ENCODE measurements at places on chromosomes 1 and 21.

GRCh38 chr1:224980181-224980580 is 50.7 kb downstream of the DNAH14 start:
- no peak for DNase-seq

- peak; percentile 33 for DNase-seq
These were observed 24.8 kb downstream of the CCSAP start for GRCh38 chr1:229318056-229318455.

GRCh38 chr1:1359664-1360468 is 1.5 kb upstream of the MXRA8 start:
- DNase-seq: peak; percentile 89

GRCh38 chr1:211697356-211697755 is 21.9 kb upstream of the NEK2 start:
- no peak for DNase-seq

DNA sequence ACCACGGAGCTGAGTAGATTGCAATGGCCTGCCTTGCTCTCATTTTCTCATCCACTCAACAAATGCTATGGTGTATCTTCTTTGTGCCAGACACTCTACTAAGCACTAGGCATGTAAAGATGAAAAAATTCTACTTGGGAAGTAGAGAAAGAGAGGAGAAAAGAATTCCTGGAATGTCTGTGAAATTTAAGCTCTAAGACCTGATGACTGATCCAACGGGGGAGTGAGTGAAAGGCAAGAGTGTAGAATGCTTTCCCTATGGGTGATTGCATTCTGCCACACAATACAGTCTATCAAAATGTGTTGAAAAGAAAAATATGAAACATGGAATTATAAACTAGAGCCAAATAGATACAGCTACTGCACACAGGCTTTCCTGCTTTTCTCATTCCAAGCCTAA is 82.3 kb downstream of the CYYR1 start:
- peak; percentile 87 for DNase-seq

DNA sequence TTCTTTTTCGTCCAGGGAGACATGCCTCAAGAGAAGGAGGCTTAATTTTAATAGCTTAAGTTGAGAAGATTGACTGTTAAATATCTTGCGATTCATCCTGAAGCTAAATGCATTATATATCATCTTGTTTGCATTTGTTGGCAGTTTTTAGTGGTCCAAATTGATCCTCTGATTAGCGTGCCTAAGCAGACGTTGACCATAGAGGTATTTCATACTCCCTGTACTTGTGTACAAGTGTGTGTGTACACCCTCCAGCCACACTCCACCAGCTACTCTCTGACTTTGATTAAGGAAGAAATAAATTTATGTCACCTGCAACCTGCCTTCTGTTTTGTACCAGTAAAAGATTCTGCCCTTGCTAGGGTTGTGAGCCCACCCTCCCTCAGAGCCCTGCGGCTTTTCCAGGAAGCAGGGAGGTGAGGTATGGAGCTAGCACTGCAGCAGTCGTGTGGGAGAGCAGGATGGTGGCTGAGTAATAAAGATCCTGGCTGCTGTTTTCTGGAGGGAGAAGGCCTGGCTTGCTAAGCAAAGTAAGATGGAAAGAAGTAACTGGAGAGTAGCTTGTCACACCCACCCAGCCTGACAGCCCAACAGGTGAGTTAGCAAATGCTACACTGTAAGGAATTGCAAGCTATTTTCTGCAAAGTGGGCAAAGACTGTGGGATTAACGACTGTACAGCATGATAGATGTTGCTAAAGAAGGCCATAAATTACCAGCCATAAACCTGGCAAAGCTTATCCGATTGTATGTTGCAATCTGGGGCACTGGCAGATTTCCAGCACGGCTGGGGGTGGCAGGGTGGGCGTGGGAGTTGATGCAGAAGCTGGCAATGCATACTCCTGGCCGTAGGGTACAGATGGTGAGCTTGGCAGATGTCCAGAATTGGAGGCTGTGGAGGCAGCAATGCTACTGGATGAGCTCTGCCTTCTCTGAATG is 170.2 kb downstream of the TNR start:
- DNase-seq: no peak

DNA sequence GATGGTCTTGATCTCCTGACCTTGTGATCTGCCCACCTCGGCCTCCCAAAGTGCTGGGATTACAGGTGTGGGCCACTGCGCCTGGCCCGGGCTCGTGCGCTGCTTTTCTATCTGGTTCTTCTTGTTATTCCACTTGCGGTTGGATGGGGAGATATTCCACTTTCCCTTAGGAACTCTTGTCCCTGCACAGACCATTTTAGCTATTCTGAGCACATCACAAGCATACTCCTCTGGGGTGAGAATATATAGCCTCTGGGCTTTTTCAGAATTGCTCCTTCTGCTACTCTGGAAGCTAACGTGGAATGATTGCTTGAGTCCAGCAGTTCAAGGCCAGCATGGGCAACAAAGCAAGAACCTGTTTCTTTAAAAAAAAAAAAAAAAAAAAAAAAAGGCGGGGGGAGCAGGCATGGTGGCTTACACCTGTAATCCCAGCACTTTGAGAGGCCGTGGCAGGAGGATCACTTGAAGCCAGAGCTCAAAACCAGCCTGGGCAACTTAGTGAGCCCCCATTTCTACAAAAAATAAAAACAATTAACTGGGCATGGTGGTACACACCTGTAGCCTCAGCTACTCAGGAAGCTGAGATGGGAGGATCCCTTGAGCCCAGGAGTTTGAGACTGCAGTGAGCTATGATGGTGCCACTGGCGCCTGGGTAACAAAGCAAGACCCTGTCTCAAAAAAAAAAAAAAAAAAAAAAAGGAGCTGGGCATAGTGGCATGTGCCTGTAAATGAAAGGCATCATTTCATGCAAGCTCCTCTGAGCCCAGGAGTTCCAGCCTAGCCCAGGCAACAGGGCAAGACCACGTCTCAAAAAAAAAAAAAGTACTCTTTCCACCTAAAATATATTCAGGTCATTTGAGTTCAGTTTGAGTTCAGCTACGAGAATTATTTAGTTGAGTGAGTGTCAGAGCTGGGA is 11.8 kb upstream of the PGD start:
- DNase-seq: no peak

DNA sequence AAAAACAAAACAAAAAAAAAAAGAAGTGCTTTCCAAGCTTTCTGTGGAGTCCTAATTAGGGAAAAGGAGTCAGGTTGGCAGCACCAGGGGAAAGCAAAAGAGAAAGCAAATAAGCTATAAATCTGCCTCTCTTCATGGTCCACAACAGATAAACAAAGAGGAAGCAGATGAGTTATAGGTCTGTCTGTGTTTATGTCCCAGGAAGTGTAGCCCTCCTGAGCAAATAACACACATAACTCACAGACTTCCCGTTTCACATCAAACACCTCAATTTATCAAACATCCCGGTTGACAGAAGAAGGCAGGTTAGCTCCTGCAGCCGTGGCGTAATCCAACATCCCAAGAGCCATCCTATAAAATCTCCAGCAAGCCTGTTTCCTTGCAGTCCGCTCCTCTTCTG is 5.6 kb upstream of the SLC2A5 start:
- DNase-seq: no peak

DNA sequence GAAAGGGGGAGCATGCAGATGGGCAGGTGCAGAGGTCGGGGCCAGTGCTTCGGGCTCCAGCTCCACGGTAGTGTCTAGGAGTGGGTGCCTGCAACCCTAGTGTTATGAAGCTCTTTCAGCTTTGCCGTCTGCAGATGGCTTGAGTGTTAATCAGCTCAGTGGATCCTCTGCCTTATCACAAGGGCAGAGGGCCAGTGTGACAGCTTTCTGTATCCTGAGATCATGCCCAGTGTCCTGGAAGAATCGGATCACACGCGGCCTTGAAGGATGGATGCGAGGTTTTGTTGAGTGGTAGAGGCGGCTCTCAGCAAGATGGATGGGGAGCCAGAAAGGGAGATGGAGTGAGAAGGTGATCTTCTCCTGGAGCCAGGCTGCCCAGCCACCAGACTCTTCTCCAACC is 25.5 kb upstream of the C1orf146 start:
- no peak for DNase-seq

- no peak for DNase-seq
These were observed 117.8 kb downstream of the LIPI start for GRCh38 chr21:14092834-14093560.

DNA sequence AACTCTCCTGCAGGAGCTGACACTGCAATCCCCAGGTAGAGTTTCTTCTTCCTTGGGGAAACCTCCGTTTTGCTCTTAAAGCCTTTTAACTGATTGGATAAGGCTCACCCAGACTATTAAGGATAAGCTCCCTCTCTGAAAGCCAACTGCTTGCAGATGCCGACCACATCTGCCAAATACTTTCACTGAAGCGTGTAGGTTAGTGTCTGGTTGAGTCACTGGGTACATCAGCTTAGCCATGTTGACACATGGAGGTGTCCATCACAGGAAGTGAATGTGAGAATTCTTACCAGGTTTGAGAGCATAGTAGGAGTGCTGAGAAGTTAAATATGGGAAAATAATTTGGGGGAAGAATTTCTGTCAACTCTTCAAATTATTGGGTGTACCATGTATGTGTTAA is 202.0 kb downstream of the AJAP1 start:
- DNase-seq: no peak

DNA sequence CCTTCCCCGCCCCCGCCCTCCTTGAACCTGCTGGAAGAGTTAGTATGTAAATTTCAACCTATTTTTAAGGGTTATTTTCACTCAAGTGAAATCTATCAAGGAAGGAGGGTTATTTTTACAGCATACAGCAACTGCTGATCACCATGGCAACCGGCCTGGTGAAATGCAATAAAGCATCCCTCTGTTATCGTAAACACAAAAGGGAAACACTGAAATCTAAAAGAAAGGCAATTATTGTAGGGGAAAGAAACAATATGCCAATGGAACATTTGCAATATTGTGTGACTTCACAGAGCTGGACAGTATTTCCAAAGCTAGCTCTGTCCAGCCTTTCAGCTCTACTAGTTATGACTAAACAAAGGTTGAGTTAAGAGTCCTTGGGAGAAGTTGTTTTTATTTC is 588.3 kb upstream of the PBX1 start:
- no peak for DNase-seq

DNA sequence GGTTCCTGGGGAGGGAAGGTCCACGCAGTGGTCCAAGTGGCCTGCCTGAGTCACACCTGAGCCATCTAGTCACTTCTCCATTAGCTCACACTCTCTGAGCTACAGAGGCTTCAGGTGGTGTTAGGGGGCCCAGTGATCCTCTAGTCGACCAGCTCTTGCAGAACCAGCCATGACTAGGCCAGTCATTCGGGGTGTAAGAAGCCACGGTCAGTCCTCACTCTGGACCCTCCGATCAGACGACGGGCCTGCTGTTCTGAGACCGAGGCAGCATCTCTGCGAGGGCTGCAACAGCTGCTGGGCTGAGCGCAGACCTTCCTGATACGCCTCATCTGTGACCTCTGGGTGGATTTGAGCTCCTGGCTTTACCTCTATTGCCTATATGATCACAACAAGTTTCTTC is 68.8 kb downstream of the RIPK4 start:
- no peak for DNase-seq

DNA sequence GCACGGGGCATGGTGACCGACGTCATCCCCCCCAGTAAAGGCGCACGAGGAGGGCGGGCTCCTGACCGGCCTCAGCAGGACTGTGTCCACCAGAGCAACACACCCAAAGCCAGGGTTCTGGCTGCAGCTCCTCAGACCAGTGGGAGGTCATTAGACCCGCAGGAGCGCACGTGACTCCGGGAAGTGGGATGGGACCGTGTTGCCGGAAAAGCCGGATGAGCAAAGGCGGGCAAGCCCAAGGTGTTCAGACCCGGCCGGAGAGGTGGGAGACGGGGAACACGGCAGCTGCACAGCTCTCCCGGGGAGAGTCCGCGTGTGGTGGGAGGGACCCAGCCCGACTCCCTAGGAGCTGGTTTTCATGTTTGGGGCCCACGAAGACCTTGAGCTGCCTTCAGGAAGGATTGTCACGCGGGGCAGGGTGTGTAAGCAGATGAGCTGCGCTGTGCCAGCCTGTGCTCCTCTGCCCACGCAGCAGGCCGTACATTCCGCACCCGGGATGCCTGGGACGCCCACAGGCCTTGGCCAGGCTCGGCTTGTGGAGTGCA is 20.6 kb upstream of the TRAPPC10 start:
- no peak for DNase-seq

- DNase-seq: no peak
These were observed 81.9 kb upstream of the GREM2 start for GRCh38 chr1:240693844-240694243.

- no peak for DNase-seq
These were observed 2.3 kb upstream of the SF3B4 start for GRCh38 chr1:149929856-149930255.

DNA sequence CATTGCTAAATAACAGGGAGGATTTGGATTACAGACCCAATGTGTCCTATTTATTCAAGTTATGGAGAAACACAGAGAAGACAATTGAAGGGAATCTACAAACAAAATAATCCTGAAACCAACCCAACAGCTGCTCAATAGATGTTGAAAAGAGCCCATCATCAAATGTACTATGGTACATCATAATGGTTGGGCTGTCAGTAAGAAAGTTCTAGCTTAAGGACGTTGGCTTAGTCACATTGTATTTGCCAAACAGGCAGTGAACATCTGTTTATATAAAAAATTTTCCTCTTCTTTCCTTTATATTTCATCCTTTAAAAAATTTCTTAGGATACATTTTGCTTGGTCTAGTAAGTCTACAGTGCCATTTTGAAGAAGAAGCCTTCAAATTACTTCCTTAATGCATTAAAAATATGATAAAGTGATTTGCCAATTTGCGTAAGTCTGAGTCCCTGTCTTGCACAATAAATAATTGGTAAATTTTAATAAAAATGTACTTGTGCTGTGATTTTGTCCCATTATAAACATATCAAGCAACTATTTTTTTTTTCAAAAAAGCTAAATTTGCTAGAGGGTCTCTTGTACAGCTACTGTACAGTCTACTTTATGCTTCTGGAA is 14.4 kb downstream of the MAP3K7CL start:
- no peak for DNase-seq

- DNase-seq: no peak
These were observed 8.1 kb upstream of the COA7 start for GRCh38 chr1:52706136-52706670.

DNA sequence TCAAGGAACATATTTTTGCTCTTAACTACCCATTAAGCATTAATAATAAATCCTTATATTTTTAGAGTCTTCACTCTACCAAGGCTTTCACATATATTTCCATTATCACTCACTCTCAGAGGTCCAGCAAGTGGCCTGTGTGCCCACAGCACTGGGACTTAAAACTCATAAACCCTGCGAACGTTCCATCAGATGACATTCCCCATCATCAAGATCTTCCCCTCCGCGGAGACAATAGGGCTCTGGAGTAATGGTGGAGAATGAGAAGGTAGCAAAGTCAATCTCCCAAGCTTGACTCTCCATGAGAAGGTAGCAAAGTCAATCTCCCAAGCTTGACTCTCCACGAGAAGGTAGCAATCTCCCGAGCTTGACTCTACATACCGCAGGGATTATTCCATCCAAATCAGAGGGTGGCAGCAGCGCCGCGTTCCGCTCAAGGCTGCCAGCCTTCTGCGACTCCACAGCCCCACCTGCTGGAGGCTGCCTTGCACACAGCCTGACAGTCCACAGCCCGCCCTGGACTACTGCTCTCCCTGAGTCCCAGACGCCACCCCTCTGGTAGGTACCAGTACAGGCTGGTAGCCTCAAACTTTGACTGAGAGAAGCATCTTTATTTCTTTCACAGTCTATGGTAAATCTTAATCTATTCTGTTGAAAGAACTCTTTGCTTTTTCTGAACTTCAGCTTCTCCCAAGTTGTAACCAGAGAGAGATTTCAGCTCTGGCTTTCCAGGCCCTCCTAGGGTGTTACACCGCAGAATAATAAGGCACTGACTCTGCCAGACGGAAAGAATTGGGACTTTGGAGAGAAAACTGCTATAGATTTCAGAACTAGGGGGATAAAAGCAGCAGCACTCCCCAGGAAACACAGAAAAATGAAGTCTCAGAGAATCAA is 26.4 kb upstream of the CTTNBP2NL start:
- DNase-seq: peak; percentile 78

GRCh38 chr1:116886291-116886878 is 23.3 kb upstream of the PTGFRN start:
- DNase-seq: peak; percentile 54
